ENCODE measurements at places on chromosomes 2 and 18.

DNA sequence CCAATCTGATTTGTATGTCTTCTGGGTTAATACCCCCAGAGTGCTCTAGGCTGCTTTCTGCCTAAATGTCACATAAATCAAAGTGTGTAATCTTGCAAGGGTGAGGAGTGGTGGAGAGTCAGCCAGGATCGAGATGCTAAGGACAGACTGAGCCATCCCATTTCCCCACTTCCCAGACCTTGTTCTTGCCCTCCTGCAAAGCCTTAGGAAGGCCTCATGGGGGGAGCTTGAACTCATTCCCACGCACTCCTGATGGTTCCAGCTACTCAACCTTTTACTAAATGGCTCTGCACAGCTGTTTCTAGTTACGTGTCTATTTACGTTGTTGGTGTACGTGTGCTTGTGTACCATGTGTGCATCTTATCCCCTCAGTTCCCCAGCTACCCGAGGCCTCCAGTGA, 423.6 kb upstream of the TNP1 start:
- no peak for DNase-seq

GRCh38 chr2:95356821-95357700, 45.4 kb upstream of the FAHD2A start:
- DNase-seq, result no peak

DNA sequence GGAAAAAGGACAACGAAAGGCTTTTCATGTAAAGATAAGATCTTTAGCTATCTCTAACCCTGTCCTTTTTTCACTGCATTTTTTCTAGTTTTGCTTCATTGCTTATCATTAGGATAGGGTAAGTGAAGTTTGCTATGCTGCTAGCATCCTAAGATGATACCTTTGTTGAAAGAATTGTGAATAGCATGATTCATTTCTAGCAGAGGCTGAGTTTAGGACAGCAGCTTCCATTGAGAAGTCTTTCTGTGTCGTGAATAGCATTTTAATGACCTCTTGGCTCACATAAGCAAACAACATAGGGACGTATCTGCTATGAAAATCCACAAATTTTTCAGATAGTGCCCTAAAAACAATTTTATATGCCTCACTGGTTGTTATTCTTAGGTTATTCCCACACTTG, 36.4 kb upstream of the GAREM2 start:
- DNase-seq, result no peak

GRCh38 chr2:157940024-157940423, 63.9 kb upstream of the ACVR1 start:
- no peak for DNase-seq

DNA sequence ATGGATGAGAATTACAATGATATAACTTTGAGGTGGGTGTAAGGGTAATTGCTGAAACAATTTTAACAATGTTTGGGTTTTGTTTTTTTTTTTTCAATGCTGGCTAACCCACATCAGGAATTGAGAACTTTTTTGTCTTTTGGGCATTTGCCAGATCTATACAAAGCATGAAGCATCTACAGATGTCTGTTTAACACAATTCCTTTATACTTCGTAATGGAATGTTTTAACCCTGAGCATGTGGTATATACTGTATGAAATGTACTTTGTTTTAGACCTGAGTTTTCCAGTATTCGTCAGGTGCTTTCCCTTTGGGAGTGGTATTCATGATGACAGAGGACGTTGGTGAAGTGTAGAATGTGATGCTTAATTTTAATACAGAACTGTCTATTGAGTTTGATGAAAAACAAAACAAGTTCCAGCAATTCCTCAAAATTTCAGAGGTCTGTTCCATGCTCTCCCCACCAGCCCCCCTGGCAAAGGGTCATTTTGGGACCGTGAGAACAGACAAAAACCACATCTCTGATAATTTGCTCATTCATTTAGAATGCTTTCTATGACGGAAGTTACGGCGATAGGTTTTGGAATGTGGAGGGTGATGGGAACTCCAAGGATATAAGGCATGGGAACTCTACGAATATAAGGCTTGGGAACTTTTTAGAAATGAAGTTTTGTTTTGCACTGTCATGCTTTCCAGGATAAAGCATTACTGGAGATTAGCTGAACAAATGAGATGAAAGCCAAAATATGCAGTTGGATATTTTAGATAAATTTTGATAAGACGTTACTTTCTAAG, 14.1 kb downstream of the LIMS1 start:
- DNase-seq, result no peak

DNA sequence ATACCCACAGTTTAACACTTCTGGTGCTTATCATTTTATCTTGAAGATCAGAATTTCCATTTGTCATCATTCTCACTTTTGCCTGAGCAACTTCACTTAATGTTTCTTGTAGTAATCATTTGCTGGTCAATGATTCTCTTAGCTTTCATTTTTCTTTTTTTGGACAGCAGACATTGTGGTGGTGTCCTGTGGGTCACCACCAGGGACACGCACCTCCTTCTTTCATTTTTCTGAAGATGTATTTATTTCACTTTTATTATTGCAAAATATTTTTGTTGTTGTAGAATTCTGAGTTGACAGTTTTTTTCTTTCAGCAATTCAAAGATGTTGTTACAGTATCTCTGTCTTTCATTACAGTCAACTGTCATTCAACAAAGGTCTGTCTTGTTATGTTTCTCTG, 84.3 kb downstream of the FAM168B start:
- DNase-seq, result no peak

- no peak for DNase-seq
These were observed 141.3 kb downstream of the ASB1 start for GRCh38 chr2:238567996-238568395.

- DNase-seq, result no peak
These were observed 127.1 kb downstream of the LPIN1 start for GRCh38 chr2:11873356-11874154.

DNA sequence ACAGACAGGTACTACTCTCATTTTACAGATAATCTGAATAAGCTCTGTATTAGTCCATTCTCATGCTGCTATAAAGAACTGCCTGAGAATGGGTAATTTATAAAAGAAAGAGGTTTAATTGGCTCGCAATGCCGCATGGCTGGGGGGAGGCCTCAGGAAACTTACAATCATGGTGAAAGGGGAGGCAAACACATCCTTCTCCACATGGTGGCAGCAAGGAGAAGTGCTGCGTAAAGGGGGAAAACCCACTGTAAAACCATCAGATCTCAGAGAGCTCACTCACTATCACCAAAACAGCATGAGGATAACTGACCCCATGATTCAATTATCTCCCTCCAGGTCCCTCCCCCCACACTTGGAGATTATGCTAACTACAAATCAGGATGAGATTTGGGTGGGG, 254.4 kb downstream of the KCNE4 start:
- DNase-seq, result peak; percentile 17

- no peak for DNase-seq
These were observed 126.7 kb downstream of the BCL2 start for GRCh38 chr18:63192885-63193349.

DNA sequence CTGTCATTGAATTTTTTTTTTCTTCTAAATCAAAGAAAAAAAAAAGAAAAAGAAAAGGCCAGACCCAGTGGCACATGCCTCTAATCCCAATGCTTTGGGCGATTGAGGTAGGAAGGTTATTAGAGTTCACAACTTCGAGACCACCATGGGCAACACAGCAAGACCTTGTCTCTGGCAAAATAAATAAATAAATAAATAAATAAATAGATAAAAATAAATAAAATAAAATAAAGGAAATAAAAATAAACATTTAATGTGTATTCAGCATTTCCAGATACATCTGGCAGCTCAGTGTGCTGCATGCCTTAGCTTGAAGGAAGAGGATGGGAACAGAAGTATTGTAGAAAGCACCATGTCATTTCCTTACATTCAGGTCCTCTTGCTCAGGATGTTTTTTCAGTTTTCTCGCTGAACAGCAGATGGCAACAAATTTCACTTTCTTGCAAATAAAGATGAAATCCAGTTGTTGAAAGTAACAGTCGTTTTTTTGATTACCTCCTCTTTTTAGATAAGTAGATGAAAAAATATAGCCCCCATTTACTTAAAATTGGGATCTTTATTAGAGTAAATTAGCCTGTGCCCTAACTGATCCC, 25.7 kb upstream of the FAM178B start:
- no peak for DNase-seq

DNA sequence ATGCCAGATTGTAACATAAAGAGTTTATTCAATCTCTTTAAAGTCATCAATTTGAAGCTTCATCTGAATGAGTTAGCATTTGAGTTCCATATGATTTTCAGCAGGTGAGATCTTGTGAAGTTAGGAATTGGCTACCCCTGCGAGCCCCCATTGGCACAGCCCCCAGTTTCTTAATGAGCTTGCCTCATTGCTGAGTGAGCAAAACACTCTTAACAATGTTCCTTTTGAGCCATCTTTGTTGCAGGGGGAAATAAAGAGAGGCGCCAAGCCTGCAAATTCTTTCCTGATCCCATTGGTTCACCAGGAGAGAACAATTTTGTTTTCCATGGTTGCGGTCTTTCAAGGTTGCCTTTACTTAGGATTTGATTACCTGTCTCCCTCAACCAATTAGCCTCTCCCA, 18.7 kb downstream of the DPP10 start:
- DNase-seq, result no peak

GRCh38 chr2:19899985-19900930, 1.5 kb downstream of the TTC32 start:
- no peak for DNase-seq

GRCh38 chr2:60312618-60313017, 240.8 kb downstream of the BCL11A start:
- no peak for DNase-seq

DNA sequence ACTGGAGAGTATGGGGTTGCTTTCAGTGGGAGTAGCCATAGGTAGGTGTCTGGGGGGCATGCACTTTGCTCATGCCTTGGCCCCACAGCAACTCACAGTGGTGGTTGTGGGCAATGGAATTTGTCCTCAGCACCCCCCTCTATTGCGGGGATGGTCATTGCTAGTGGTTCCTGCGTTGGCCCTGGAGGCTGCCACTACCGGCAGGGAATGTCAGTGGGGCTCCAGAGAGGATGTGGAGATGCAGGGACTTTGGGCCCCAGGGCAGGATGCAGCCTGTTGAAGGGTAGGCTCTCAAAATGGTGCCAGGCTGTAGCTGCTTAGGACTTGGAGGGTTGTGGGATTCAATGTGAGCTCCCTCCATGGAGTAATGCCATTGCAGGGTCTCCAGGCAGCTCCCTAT, 125.0 kb downstream of the XRCC5 start:
- no peak for DNase-seq

DNA sequence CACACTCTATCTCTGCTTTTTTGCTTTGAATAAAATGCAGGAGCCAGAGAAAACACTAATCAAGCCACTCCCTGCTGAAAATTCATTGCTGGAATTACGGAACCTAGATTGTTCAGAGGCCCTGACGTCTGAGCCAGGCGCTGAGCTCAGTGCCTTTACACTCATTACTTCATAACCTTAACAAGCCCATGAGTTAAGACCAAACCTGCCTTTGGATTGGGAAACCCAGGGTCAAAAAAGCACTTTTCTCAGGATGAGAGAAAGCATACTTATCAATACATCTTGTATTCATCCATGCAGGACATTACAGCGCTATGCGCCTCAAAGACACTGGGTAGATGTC, 762 bp downstream of the INO80C start:
- no peak for DNase-seq

- no peak for DNase-seq
These were observed 96.2 kb upstream of the PDE1A start for GRCh38 chr2:182522972-182523473.

- DNase-seq, result no peak
These were observed 9.3 kb downstream of the ST6GAL2 start for GRCh38 chr2:106876699-106877098.

- DNase-seq, result no peak
These were observed 65.2 kb downstream of the CMPK2 start for GRCh38 chr2:6800553-6800952.

- DNase-seq, result no peak
These were observed 38.1 kb downstream of the SNED1 start for GRCh38 chr2:241036397-241036963.

DNA sequence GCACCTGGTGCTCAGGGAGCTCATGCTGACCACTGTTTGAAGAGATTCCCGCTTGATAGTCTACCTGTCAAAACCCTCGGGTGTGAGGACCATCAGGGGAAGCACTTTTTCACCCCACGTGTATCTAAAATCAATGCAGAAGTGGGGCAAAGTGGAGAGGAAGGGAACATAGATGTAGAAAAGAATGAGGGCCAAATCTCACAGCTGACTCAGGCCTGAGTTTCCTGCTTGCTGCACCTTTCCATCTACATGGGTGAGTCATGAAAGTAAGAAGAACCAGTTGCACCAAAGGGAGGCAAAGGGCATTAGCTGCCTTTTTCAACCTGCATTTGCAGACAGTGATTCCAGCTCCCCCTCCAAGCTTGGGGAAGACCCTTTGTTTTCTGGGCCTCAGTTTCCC, 100.2 kb upstream of the MYCN start:
- DNase-seq, result no peak

- no peak for DNase-seq
These were observed 563.8 kb upstream of the NETO1 start for GRCh38 chr18:73431620-73432019.

DNA sequence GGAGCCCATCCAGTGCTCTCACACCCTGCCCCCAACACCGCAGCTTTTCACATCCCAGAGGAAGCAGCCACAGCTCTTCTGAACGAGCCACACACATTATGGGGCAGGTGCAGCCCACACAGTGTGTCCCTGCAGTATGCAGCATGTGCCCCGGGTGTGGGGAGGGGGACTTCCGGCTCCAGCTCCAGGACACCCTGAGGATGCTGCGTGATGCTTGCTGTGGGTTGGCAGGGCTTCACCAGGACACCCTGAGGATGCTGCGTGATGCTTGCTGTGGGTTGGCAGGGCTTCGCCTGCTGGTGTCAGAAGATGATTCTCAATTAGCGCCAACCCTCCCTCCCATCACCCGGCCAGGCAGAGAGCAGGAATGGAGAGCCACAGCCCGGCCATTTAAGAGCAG, 193.9 kb downstream of the EIPR1 start:
- DNase-seq, result no peak

GRCh38 chr2:208146006-208146405, at the start of gene CRYGB:
Gene CRYGB, minus strand, starts transcription at chr2:208146158. Its CDS starts 38 bp downstream, at chr2:208146120.
- no peak for DNase-seq

DNA sequence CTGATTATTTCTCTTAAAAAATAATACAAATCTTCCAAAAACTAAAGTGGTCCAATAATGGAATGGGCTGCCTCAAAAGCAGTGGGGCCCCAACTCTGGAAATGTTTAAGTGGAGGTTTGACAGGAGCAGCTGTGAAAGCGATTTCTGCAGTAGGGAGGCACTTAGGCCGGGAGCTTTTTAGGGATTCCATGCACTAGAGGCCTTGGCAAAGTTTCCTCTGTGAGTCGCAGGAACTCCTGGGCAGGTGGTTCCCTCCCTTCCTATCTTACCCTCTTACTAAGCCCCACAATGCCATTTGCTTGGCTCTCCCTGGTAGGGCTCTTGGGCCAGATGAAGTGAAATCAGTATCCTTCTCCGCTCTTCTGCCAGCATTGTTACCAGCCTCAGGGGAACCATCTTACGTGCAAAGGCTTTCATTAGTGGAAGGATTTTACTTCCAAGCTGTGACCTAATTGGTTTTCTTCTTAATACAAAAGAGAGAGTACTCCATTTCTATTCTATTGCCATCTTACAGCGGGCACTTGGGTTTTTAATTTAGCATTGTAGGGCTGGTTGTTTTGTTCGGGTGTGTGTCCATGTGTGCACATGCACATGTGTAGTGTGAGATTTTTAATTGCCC, 34.3 kb upstream of the C18orf32 start:
- peak; percentile 29 for DNase-seq

Data from glutamatergic neuron (in vitro differentiated cells).